ENCODE measurements at places on chromosomes 13 and 19.

GRCh38 chr19:35037716-35038622, 3.6 kb upstream of the HPN start:
- no peak for DNase-seq

GRCh38 chr19:45958769-45959516, 14.7 kb downstream of the NOVA2 start:
- DNase-seq: no peak

DNA sequence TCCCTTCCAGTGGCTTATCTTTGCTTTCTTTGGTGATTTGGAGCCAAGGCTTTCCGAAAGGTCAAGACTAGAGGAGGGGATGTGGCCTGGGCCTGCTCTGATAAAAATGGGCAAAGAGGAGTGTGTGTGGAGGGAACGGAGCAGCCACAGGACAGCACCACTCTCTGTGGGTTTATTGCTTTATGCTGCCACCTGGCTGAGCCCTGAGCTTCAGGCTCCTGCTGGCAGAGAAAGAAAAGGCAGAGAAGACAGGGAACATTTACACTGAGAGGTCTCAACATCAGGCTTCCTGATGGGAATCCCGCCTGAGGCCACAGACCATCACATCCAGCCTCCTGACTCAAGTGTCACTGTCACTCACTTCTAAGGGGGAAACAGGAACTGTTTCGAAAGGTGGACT, 9.2 kb upstream of the GSX1 start:
- no peak for DNase-seq

DNA sequence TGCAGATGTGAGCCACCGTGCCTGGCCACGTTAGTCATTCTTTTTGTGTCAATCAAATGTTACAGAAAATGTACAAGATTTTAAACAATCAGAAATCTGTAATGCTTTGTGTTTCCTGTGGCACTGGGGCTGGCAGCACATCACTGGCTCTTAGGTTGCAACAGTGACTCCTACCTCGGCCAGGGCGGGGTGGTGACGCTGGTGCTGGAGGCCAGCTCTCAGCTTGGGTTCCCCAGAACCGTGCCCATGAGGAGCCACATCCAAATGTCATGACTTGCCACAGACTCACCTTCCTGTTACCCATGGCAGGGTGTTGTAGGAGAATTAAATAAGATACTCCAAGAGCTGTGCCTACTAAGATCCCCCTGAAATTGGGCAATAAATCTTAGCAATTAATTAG, 161.7 kb downstream of the TEX29 start:
- DNase-seq: no peak

DNA sequence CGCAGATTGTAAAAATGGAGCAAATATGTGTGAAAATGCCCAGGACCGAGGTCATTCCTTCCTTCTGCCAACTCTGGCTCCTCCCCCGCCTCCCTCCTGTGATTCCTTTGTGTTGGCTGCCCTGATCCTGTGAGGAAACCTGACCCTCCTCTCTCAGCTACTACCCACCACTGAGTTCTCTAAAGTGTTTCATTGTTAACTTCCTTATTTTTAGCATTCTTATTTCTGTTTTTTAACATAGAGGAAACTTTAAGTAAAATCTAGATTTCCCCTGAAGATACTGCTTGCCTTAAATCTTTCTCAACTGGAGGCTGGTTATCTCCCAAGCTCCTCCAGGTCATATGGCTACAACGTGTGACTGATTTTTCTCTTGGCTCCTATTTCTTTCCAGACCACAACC, 21.7 kb upstream of the FBXL3 start:
- no peak for DNase-seq

- DNase-seq: peak; percentile 82
Observed at GRCh38 chr13:48505597-48506091, 27.2 kb downstream of the RCBTB2 start.

GRCh38 chr19:36141039-36141927, 1.4 kb downstream of the CAPNS1 start:
- DNase-seq: peak; percentile 94

All from CD4-positive, alpha-beta T cell treated with Interleukin-2 at 100 ng/mL for 4 hours (primary cell).